Posterior cingulate gyrus (tissue), 11 donors: ENCODE measurements at places on chromosomes 2 and 18.

- peak; percentile 26 for DNase-seq
Measured at GRCh38 chr2:232588680-232589585, 38.4 kb downstream of the EIF4E2 start.

- no peak for DNase-seq
Measured at GRCh38 chr2:217899231-217900009, 103.4 kb downstream of the TNS1 start.

- DNase-seq: no peak
Measured at GRCh38 chr18:12345491-12346239, 31.4 kb downstream of the AFG3L2 start.

- no peak for DNase-seq
Measured at GRCh38 chr18:24395049-24395795, 2.4 kb downstream of the OSBPL1A start.

DNA sequence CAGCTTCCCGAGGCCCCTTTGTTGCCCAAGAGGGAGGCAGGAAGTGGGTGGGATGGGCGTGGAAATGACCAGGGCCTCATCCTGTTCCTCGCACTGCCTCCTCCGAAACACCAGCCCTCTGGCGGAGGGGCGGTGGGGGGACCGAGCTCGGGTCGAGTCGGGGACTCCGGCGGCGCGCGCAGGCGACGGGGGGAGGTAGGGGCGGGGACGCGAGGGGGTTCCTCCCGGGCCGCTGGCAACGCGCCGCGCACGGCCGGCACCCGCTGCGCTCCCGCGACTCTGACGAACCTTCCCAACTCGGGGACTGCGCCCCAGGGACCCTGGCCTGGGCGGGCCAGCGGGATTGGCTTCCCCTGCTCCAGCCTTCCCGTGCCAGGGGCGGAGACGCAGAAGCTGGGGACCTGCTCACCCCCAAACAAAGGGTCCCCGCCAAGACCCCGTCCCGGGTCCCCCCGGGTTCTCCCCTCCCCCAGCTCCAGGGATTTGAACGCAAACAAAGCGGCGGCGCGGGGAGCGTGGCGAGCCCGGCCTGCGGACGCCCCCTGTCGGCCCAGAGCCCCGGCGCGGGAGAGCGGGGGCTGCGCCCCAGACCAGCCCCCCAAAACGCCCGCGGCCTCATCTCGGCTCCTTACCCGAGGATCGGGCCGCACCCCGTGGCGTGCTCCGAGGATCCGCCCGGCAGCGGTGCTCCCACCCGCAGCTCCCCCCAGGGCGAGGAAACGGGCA is 1.2 kb downstream of the SEMA4C start:
- peak; percentile 81 for DNase-seq

DNA sequence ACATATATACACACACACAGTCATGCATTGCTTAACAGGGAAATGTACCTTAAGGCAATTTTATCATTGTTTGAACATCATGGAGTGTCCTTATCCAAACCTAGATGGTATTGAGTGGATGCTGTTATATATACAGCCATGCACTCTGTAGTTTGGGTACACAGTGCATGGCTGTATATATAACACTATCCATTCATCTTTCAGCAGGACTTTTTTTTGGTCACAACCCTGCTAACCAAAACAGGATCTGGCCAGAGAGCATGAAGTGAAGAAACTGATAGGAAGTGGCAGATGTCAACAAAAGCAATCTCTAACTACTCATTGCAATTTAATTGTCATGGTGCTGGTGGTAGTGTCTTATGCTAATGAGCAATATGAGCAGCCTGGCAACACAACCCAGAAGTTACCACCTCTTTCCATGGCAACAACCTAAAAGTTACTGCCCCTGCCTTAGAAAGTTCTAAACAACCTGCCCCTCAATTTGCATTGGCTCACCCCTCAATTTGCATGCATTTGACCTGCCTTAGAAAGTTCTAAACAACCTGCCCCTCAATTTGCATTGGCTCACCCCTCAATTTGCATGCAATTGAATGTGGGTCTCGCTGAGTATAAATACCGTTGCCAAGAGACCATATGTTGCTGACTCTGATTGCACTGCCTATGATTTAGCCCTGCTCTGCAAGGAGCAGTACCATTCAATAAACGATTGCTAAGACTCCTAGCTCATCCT is 434.9 kb downstream of the DSEL start:
- DNase-seq: no peak

DNA sequence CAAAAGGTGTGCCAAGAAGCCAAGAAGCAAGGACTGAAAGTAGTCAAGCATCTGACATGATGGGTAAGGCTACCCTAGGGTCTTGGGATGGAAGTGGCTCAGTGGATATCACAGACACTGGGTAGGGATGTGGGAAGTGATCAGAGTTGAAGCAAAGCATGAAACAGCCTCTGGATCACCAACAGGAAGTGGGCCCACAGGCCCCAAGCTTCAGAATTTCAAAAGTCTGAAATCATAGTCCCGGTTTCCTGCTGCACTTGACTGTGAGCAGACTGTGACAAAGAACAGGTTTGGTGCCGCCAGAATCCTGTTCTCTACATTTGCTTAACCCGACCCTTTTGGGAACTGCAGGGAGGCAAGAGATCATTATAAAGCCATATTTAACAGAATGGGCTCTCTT is 57.4 kb downstream of the SP100 start:
- DNase-seq: no peak

GRCh38 chr2:164187121-164187520 is 434.2 kb downstream of the GRB14 start:
- DNase-seq: no peak

DNA sequence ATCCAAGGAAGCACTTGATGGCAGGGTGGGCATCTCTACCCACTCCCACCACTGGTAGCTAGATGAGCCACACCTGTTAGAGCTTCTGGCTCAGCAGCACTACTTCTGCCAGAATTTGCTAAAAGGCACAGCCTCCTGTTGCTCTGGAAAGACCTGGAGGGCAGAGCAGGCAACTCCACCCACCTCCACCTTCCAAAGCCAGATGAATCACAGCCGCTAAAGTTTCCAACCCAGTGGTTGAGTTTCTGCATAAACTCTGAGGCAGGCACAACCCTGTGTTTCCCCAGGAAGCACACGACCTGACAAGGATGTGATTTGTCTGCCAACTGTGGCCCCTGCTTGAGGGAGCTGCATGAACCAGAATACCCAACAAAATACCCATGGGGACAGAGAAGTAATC is 111.6 kb upstream of the GCFC2 start:
- DNase-seq: no peak

GRCh38 chr2:164438490-164439205 is 182.6 kb downstream of the GRB14 start:
- DNase-seq: no peak

- DNase-seq: no peak
Measured at GRCh38 chr2:181007086-181007837, 26.9 kb downstream of the UBE2E3 start.

DNA sequence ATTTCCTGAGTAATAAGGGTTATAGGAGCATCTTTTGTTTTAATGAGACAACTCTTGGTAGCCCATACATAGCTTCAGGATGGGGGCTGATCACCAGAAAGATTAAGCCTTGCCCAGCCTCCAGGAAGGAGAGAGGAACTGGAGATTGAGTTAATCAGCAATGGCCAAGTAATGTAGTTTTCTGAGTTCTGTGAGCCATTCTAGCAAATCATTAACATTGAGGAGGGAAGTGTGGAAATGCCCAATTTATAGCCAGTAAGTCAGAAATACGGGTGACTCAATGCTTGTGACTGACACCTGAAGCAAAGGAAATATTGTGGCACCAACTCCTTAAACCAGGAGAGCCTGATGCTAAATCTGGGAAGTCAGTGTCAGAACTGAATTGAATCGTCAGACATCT is 205.1 kb upstream of the SRD5A2 start:
- DNase-seq: no peak

DNA sequence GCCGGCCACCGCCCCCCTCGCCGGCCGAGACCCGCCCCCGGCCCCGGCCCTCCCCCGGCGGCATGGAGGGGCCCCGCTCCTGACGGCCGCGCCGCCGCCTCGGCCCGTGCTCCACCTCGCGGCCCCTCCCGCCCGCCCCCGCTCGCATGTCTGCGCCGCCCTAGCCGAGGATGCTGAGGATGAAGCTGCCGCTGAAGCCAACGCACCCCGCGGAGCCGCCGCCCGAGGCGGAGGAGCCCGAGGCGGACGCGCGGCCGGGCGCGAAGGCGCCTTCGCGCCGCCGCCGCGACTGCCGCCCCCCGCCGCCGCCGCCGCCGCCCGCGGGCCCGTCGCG is 397 bp downstream of the ZCCHC2 start:
- DNase-seq: no peak

DNA sequence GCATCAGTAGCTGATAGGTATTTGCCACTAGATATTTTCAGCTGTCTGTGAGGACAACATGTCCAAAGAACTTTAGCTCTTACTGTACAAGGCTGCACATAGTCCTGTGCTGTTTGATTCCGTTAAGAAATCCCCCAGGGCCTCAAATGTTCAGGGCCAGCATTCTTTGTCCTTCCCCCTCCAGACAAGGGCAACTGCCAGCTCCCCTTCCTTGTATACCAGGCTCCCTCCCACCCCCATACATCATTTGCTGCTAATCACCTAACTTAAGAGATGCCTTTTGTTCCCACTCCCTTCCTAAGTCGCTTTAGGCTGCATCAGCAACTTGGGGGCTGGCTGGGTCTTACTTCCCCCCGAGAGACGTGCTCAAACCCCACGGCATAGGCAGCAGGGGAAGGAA is 138.7 kb downstream of the CDH20 start:
- DNase-seq: no peak

DNA sequence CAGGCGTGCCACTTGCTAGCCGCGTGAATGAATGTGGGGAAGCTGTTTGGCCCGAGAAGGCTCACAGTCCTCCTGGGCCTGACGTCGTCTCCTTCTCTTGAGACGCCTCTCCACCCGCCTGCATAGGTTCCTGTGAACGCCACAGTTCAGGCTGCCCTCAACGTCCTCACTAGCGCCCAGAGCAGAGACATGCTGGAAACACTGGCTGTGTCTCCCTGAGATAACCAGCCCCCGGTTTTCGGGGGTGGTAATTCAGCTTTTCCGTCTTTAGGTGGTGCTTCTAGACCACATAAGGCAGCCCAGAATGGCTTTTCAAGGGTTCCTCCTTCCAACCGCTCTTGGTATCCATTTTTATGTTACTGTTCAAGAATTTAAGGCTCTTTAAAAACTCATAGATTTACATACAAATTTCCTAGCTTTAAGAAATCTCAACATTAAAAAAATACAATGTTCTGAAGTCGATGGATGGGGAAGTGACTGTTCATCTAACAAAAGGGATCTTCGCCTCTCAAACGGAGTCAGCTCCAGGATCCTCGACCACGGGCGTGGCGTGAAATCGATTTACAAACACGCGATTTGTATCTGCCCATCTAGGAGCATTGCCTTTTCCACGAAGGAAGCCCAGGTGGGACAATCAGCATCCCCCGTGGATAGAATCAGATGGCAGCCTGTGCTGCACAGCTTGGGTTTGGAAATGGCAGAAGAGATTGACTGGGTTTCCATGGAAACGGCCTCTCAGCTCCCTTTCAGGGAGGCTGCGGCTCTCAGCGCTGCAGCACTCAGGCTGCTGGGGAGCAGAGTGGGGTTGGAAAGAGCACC is 110.6 kb upstream of the PXDN start:
- DNase-seq: peak; percentile 95

- DNase-seq: no peak
Measured at GRCh38 chr2:181441670-181442069, 15.5 kb upstream of the ITGA4 start.

DNA sequence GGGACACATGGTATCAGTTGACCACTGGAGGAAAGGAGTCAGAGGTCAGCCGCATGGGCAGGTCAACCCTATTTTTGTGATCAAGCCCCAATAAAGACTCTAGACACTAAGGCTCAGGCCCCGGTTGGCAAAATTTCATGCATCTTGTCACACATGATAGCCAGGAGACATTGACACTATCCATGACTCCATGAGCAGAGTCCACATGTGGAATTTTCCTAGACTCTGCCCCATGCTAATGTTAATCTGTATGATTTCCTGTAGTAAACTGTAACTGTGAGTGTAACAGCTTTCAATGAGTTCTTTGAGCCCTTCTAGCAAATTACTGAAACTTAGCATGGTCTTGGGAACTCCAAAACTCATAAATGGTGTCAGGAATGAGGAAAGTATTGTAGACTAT is 192.3 kb downstream of the PDE11A start:
- no peak for DNase-seq

DNA sequence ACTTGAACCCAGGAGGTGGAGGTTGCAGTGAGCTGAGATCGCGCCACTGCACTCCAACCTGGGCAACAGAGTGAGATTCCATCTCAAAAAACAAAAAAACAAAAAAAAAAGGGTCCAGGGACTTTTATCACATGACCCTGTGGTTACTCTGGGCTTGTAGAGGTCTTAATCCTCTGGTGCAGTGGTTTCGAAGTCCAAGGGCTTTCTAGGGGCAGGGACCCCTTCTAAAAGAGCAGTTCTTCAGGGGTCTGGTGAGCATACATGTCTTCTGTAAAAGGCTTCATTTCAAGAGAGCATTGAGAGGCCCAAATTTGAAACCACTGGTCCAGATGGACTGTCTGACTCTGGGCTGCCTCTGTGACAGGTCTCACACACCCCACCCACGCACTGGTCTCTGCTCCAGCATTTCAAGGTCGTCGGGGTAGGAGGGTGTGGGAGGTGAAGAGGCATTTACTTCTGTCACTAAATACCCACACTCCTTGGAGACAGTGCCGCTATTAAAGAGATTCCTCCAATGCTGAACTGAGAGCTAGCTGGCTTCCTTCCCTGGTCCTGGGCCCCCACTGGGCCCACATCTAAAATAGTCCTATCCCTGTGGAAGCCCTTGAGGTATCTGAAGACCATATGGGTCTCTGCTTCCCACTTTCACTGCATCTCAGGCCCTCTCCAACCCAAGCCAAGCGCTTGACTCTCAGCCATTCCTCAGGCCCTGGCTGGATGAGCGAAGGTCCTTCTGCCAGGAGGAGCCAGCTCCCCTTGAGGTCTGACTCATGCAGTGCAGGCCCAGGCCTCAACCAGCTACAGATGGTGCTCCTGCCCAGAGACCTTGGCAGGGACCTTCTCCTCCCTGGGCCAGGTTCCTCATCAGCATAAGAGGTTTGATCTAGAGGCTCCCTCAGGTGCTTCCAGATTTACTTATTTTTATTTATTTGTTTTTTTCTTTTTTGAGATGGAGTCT is 44.8 kb downstream of the PAX8 start:
- DNase-seq: no peak

- no peak for DNase-seq
Measured at GRCh38 chr2:8409461-8410260, 272.2 kb upstream of the ID2 start.

DNA sequence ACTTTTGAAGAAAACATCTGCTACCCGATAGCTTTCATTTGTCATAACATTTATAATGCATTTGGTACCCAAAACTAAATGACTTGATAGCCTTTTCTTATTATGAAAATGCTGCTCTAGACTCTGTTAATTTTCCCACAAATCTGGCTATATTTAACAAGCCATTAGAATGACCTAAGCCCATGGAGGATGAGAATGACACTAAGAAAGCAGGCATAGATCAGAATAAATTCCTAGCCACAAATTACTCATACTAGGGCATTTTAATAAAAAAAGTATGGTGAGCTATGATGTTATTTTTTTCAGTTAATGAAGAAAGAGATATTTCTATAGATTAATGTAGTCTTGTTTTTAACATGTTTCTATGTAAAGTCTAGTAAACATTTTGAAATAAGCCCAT is 1728.3 kb downstream of the SUCLG1 start:
- DNase-seq: no peak
